ENCODE measurements at places on chromosomes 16 and 17. TPM values are rescaled to one million over a fixed set of nuclear protein-coding genes. Genes with fewer than 3 reads are reported as not detected.

The NFE2L1 gene
- total RNA-seq, result 93.1 TPM

GRCh38 chr17:72684405-72685020 is 408.0 kb downstream of the SLC39A11 start:
- no peaks in the 10 kb centered on the region for H3K27me3 ChIP-seq
- no peak for DNase-seq
- H3K36me3 ChIP-seq, result no peaks in the 10 kb centered on the region

GRCh38 chr17:66401364-66401763 is 99.0 kb downstream of the PRKCA start:
- H3K27me3 ChIP-seq, result no peaks in the 10 kb centered on the region
- peaks cover 79% of the 10 kb centered on the region for H3K4me1 ChIP-seq
- H3K36me3 ChIP-seq, result peaks cover 21% of the 10 kb centered on the region
- H3K4me3 ChIP-seq, result peak overlapping the region; percentile 34

- H3K36me3 ChIP-seq, result peaks cover 5% of the 10 kb centered on the region
- no peaks in the 10 kb centered on the region for H3K4me1 ChIP-seq
- no peaks in the 10 kb centered on the region for H3K27me3 ChIP-seq
- DNase-seq, result no peak
Measured at GRCh38 chr16:22397464-22397863, 23.0 kb upstream of the CDR2 start.

The COA3 gene
- total RNA-seq, result 50.7 TPM

DNA sequence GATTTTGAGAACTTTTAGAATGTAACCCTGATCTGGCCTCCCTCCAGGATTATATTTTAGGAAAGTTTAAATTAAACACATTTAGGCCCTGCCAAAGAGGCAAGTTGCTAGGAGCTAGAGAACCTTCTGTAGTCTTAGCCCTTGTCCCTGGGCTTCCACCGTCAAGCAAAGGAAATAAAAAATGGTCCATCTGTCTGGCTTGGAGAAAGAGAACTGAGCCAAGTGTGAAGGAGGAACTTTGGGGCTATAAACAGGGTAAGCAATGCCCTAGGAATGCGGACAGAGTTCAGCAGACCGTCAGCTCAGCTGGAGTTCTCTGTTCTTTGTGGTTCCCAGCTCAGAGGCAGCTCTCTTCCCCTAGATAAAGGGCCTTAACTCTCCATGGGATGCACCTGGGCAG is 29.6 kb downstream of the RCVRN start:
- H3K4me1 ChIP-seq, result no peaks in the 10 kb centered on the region
- no peak for DNase-seq
- H3K27ac ChIP-seq, result no peak overlapping the region
- H3K4me3 ChIP-seq, result no peak overlapping the region
- no peaks in the 10 kb centered on the region for H3K27me3 ChIP-seq
- no peaks in the 10 kb centered on the region for H3K36me3 ChIP-seq
